ENCODE measurements at places on chromosomes 6 and 20. TPM values are rescaled to one million over a fixed set of nuclear protein-coding genes. Genes with fewer than 3 reads are reported as not detected.

- DNase-seq = no peak
These were observed 36.5 kb downstream of the ATP9A start for GRCh38 chr20:51731731-51732095.

DNA sequence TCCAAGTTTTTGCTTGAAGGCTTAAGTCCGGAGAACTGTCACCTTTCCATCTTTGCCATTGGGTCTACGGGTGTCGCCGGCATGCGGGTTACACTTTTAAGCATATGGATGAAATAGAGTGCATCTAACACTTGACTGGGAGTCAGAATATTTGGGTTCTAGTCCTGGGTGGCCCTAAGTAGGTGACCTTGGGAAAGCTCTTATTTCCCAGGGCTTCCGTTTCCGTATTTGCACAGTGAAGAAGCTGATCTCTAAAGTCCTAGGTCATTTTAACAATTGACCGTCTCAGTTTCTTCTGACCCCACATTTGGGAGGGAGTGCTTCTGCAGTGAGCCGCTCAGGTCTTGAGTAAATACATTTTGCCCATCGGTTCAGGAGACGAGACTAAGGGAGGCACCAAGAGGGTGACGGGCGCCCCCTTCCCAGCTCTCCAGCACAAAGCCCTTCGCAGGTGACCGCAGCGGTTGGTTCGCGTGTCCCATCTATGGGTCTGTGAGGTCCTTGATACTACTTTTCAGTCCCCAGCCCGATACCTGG, 651 bp upstream of the BLTP3A start:
- DNase-seq = peak; percentile 91

DNA sequence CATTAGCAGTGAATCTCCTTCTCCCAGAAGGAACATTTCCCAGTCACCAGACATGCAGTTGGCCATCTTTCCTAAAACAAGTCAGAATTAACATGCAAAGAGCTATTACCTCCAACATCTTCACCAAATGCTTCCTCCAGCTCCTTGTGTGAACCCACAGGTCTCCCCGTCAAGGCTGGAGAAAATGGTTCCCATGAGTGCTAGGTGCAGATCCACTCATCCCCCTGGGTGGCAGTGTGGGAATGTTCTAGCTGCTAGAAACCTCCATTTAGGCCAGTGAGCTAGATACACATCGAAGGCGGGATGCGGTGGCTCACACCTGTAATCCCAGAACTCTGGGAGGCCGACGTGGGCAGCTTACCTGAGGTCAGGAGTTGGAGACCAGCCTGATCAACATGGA, 603.9 kb upstream of the SLC35B3 start:
- DNase-seq = no peak

GRCh38 chr20:1389703-1390580, 2.9 kb downstream of the FKBP1A start:
- DNase-seq = peak; percentile 83

DNA sequence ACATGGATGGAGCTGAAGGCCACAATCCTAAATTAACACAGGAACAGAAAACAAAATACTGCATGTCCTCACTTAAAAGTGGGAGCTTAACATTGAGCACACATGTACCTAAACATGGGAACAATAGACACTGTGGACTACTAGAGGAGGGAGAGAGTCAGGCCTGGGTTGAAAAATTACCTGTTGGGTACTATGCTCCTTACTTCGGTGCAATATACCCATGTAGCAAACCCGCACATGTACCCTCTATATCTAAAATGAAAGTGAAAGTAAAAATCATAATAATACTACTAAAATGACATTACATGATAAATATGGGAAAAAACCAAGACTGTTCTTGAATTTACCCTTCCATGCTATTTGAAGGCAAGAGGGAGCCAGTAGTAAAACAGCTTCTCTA, 1273.8 kb upstream of the ADGRB3 start:
- no peak for DNase-seq

GRCh38 chr20:48812600-48813445, 15.0 kb downstream of the PREX1 start:
- DNase-seq = no peak

DNA sequence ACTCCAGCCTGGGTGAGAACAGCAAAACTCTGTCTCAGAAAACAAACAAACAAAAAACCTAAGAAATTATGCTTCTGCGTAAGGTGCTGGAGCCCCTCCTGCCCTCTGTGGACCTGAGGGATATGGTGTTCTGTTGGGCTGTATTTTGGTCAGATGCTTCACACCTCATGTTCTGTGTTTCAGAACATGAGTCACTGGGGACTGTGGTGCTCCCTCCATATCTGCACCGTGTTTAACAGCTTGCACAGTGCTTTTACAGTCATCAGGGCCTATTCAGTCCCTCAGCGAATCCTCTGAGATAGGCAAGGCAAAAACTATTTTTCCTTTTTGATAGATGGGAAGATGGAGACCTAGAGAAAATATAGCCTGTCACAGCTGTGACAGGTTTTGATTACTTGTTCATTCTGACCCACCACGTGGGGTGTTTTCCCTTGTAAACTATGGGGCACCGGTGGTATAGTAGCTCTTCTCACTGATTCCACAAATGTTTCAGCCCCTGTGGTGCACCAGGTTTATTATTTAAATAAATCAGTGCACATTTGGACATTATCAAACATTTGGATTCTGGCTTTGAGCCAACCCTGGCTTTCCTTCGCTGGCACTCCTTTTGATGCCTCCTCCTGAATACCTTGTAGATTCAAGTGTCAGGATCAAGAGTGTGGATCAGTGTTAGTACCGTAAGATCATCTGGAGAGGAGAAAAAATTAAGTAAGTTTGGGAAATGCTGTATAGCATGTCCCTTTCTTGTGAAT, 9.6 kb downstream of the TTPAL start:
- no peak for DNase-seq

GRCh38 chr6:3209114-3210023, 18.1 kb downstream of the TUBB2B start:
- DNase-seq = no peak

DNA sequence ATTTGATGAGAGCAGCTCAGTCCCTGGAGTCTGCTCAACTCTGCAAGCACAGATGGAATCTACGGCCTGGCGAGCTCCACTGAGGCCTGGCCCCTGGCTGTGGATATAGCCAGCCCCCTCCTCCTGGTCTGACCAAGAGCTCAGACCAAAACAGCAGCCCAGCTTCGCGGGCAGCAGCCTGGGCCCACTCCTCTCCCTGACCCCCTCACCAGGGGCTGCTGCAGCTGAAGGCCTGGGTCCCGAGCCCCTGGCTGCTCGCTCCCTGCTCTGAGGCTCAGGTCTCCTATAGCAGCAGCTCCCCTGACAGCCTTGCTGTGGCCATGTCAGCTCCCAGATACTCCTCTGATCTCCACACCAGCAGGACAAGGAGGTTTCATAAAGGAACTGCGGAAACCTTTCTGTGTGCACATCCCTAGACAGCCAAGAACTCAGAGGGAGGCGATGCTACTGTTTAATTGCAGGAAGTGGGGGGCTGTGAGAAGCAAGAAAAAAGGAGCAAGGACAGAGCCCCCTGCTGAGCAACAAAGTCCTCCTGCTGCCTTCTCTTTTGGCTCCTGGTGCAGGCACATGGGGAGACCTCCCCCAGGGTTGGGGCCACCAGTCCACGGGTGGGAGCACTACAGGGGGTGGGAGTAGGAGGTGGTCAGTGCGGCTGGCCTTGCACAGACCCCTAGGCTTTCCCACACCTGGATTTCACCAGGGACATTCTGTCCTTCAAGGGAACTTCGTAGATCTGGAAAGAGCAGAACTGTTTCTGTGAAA, 38.7 kb upstream of the CST5 start:
- DNase-seq = peak; percentile 78

DNA sequence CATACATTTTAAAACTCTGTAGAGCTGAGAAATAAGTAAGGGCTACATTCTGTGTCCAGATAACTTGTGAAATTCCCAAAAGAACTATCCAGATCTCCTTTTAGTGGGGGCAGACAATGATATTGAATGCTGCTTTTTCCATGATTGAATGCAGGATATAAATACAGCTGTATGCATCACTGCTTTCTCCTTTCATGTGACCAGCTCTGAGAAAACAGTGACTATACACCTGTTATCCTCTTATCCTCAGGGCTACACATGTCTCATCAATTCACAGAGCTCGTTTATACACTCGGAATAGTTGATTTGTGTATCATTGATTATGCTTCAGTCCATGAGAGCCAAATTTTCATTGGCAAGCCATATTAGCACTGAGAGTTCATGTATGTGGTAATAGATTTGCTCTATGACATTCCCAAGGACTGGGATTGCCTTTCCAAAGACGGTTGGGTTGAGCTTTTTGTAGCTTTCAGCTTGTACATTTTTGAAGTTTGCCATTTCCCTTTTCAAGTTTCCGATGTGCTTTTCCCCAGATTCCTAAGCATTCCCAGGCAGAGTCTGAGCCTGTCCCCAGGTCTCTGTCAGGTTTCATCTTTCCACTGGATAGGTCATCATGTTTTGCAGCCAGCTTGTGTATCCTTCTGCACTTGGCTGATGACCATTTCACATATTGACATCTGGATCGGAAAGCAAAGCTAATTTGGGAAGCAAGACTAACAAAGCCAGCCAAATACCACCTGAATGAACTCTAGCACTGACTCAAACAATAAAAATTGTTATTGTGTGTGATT, 97.7 kb downstream of the RFX6 start:
- DNase-seq = no peak

DNA sequence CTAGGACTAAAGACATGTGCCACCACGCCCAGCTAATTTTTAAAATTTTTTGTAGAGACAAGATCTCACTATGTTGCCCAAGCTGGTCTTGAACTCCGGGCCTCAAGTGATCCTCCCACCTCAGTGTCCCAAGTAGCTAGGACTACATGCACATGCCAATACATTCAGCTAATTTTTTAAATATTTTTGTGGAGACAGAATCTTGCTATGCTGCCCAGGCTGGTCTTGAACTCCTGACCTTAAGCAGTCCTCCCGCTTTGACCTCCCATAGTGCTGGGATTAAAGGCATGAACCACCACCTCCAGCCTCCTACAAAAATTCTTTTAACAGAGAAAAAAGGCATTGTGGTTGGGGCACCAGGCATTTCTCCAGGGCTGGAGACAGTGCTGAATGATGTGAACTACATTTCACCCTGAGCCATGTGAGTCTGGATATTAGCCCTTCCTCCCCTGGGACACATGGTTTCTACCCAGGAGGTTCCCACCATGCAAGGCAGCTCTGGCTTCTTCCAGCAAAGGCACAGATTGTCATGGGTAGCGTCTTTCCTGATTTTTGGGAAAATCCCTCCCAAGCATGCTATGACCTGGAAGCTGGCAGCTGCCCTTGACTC, 36.3 kb upstream of the CMTR1 start:
- DNase-seq = no peak

- DNase-seq = no peak
These were observed 1686.4 kb downstream of the GRIK2 start for GRCh38 chr6:103079867-103080266.

DNA sequence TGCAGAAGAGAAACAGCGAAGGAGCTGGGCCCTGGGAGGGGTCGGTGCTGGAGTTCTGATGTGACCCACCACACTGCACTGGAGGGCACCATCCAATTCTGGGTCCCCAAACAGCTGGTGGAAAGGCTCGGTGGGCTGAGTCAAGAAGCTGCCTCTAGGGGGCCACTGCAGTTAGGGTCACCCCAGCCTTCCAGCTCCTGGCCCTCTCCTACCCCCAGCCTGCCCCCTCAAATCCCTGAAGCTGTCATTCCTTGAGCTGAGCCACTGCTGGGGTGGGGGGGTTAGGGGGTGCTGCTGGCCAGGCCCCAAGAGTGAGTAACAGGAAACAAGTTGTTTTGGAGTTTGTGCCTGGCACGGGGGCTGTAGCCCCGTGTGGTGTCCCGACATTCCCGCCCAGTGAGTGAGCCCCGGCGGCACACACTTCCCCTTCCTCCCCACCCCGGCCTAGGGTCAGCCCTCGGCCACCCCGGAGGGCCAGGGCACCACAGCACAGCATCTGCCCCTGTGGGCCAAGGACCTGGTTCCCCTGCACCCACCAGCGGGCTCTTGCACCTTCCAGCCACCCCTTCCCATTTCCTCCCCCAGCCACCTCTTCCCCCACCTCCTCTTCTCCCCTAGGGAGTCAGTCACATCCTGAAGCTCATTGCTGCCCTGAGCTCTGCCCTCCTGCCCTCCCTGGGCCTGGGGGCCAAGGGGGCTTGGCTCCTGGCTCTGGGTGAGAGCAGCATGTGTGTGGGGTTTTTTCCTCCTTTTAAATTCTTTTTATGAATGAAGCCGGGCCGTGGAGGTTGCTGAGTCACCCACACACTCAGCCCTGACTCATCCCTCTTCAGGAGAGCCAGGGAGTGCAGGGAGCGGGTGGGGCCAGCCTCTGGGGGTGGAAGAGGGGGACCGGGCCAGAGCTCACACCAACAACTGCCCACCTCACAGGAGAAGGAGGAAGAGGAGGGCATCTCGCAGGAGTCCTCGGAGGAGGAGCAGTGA, 4.6 kb downstream of the SMIM29 start:
- DNase-seq = no peak

DNA sequence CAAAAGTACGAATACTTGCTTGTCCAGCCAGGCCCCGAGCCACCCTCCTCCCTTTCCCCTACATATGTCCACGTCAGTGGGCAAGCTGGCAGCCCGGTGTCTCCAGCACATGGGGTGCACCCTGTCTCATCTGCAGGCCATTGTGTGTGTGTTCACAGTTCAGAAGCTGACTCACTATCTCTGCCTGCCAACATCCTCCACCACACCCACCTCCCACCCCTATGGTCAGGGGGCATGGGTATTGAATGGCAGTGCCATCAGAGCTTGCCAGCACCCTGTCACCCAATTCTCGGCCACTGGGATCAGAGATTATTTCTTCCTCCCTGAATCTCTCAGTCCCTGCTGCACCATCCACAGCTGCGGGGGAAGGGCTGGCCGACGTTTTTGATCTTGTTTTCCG, 195.7 kb downstream of the FARS2 start:
- DNase-seq = no peak

DNA sequence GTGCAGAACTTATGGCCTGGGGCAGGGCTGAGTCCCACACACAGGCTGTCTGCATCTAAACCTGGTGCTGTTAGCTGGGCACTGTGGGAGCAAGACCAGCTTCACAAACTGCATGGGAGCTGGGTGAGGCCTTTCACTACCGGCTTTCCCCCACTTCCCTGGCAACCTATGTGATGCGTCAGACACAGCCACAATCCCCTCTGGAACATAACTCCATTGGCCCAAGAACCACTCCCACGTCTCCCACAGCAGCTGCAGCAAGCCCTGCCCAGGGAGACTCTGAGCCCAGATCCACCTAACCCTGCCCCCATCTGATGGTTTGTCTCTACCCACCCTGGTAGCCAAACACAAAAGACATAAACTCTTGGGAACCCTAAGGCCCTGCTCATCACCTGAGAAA, 9.3 kb downstream of the WDR27 start:
- DNase-seq = no peak

- DNase-seq = no peak
These were observed 260.9 kb downstream of the TAF4 start for GRCh38 chr20:61804752-61805295.

OR2J3 gene
- not detected for total RNA-seq

TRIM39 gene
- 24.5 TPM for total RNA-seq

TMEM74B gene
- 1.7 TPM for total RNA-seq

RIMS4 gene
- 1.8 TPM for total RNA-seq
